Stimulated activated naive CD4-positive, alpha-beta T cell (primary cell): ENCODE measurements at places on chromosomes 5 and 9.

- DNase-seq = no peak
These were observed 100.7 kb downstream of the PAM start for GRCh38 chr5:102855681-102856388.

- DNase-seq = no peak
These were observed 644.9 kb downstream of the CCDC171 start for GRCh38 chr9:16197578-16198370.

DNA sequence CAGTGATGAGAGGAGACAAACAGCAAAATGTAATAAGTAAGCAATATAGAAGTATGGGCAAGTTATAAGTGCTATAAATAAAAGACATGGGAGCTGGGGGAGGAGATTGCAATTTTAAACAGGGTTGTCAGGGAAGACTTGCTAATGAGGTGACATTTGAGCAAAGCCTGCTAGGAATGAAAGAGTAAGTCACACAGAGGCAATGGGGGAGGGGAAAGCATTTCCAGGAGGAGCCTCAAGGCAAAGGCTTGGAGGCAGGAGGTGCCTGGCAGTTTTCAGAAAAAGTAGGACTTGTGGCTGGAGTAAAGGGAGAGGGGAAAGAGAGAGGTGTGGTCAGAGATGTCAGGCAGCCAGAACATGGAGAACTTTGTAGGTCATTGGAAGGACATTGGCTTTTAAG lies 124.4 kb upstream of the NMUR2 start:
- no peak for DNase-seq

GRCh38 chr5:156379206-156379605 lies 52.2 kb downstream of the SGCD start:
- DNase-seq = no peak

- DNase-seq = no peak
These were observed 21.8 kb downstream of the GRIN3A start for GRCh38 chr9:101716629-101717028.

DNA sequence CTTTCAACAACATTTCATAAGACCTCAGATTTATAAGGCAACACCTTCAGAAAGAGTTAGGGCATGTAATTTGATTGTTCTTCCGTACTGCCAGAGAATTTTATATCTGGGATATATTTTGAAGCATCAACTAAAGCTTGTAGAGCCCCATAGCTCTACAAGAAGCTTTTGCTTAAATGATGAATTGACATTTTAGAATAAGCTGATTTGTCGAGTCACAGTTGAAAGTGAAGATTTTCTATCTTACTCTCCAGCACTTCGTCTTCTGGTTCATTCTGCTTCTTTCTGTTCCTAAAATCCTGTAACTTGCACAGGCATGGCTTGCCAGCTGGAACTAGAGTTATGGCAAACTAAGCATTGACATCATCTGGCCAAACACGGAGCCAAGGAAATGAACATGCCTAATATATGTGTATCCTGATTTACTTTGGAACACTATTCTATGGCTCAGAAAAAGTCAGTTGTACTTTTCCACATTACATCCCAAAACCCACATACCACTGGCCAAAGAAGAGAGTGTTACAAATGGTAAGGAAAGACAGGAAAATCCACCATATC lies 68.6 kb upstream of the MAST4 start:
- DNase-seq = no peak

- DNase-seq = no peak
These were observed 30.3 kb upstream of the IL17B start for GRCh38 chr5:149409268-149409948.

- DNase-seq = no peak
These were observed 128.9 kb downstream of the ADAMTS12 start for GRCh38 chr5:33762859-33763258.

DNA sequence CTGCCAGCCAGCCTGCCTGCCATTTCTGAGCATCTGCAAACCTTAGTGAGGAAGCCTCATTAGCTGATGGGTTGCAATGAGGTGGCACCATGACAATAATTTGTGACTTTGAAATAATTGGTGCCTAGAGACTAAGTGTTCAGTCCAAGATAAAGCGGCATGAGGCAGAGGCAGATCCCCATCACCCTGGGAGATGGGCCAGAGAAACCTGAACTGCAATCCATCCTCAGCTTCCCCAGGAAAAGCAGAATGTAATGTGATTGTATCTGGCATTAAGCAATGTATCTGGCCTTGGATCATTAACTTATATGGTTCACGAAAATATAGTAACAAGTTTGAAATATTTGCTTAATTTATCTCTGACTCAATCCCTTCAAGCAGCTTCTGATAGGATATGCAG lies 101.0 kb downstream of the SPOCK1 start:
- no peak for DNase-seq
